Cardiac muscle cell (in vitro differentiated cells and primary cell): ENCODE measurements at places on chromosomes 3 and 15.
A peak's percentile ranks its signal among the peaks of the same experiment; 100 is the strongest.

DNA sequence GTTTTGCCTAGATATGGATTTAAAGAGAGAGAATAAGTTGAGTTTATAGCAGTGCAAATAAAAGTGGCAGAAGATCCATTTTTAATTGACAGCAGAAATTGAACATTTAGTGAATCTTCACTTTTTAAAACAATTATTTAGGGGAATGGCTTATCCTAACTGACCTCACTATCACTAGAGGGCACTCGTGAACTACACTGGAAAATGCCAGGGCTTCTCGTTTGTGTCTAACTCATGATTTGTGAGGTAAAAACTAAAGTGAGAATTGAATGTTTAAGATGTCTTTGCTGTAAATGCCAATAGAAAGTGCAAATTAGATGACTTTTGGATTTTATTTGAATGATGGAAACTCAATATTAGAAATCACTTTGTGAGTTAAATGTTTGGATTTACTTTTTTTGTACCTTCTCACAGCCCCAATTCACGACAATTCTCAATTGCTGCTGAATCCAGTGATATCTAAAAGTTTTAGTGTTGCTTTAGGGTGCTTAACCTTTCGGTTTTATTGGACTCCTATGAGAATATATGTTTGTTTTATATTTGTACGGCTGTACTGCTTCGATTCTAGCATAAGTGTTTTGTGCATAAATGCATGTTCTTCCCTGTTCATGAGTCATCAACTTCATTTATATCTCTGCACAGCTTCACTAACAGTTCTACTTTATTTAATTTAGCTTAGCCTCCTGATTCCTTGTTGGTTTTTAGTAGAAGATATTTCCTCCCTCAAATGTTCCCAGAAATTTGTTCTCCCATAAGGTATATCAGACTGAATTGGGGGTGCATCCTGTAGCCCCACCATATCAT is 462.1 kb downstream of the MFSD1 start:
- peak; percentile 66 for DNase-seq

- no peak for DNase-seq
These were observed 28.9 kb downstream of the PDE8A start for GRCh38 chr15:85010386-85011159.

GRCh38 chr15:68656438-68656739 is 77.6 kb downstream of the CORO2B start:
- DNase-seq = no peak

DNA sequence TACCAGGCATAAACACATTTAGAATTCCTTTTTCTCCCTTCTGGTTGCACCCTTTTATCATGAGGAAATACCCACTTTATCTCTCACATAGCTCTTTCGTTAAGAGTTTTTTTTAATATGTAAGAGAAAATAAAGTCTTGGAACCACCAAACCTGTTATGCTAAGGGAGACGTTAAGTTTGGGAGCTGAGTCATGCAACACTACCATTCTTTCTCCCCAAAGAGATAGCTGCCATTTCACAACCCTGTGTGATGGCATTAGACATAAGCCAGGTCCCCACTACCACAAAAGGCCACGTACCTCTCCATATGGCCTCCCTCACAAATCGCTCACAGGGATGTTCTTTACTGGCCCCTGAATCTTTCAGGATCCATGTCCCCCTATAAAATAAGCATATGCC is 7.6 kb upstream of the NIPA1 start:
- peak; percentile 81 for DNase-seq

GRCh38 chr15:57510647-57511046 is 81.1 kb upstream of the MYZAP start:
- DNase-seq = peak; percentile 97

DNA sequence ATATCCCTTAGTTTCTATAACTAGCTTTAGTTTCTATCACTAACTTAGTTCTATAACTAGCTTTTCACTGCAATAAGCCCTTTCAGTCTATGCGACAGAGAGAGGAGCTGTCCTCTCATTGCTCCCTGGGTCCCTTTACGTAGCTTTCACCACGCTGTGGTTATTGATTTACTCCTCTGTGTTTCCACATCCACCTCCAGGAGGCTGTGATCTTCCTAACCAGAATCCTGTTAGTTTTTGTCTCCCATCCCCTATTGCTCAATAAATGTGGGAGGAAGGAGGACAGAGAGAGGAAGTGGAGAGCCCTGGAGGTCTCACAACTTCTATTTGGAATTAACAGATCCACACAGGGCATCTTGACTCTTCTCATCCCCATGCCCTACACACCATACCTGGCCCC is 1036.1 kb downstream of the MCTP2 start:
- no peak for DNase-seq

DNA sequence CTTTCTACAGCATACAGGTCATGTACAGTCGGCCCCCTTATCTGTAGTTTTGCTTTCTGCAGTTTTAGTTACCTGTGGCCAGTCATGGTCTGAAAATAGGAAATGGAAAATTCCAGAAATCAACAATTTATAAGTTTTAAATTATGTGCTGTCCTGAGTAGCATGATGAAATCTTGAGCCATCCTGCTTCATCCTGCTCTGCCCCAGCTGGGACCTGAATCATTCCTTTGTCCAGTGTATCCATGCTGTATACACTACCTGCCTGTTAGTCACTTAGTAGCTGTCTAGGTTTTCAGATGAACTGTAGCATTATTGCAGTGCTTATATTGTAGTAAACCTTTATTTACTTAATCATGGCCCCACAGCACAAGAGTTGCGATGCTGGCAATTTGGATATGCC is 44.8 kb downstream of the AP4E1 start:
- DNase-seq = no peak

- no peak for DNase-seq
These were observed 313.9 kb upstream of the NR2E3 start for GRCh38 chr15:71496336-71496955.

- DNase-seq = no peak
These were observed 35.7 kb upstream of the GSK3B start for GRCh38 chr3:120129718-120130513.

- no peak for DNase-seq
These were observed 163.6 kb downstream of the FAM43A start for GRCh38 chr3:194849166-194849875.

GRCh38 chr3:76561494-76562236 is 478.2 kb upstream of the ROBO2 start:
- DNase-seq = no peak

DNA sequence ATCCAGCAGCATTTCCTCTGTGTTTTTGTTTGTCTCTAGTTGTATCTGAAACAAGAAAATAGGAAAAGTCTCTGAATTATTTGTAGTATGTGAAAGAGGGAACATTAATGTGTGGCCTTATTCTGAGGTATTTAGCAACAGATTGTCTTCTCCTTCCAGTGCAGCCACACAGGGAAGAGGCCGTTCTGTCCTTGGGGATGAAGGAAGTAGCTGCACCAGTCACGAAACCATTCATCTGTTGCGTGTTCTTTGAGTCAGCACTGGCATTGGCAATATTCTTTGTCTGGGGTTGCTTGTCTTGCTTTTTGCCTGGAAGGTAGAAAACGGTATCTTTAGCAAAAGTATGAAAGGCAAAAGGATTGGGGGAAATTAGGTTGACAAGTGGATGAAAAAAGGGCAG is 91.6 kb downstream of the CDIN1 start:
- DNase-seq = no peak

GRCh38 chr3:4507024-4507596 is 14.0 kb downstream of the ITPR1 start:
- peak; percentile 53 for DNase-seq

DNA sequence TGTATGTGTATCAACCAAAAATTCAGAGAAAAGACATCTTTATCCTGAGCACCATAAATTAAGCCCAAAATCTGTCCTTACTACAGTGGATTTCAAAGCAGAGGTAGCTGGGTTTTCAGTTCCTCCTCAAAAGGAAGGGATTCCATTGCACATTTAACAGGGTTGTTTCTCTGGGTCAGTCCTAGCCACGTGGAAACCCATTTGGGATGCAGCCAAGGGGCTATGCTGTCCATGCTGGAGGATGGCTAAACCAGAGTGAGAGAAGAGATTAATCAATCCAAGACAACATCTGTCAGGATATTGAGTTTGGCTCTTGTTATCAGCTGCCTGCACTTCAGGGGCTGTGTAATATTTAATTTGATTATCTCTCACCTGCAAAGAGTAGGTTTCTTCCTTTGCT is 28.1 kb downstream of the LSAMP start:
- no peak for DNase-seq

DNA sequence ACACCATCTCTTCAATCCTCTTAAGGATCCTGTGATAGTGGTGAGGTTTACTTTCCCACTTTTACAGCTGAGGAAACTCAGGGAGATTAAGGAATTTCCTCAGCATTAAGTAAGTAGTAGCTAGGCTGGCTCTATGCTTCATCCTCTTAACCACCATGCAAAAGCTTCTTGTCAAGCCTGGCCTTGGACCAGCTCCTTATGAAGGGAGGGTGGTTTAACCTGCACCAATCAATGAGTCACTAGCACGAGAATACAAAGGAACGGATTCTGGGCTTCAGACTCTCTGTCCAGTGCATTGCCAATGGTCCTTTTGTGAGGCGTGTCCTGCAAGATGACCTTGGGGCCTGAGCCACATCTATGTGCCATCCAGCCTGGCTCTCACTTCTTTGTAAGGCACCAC is 202.0 kb upstream of the CFAP20DC start:
- DNase-seq = peak; percentile 20

GRCh38 chr15:69685512-69686452 is 233.2 kb downstream of the RPLP1 start:
- DNase-seq = no peak
